ENCODE measurements at places on chromosomes 13 and 19.

DNA sequence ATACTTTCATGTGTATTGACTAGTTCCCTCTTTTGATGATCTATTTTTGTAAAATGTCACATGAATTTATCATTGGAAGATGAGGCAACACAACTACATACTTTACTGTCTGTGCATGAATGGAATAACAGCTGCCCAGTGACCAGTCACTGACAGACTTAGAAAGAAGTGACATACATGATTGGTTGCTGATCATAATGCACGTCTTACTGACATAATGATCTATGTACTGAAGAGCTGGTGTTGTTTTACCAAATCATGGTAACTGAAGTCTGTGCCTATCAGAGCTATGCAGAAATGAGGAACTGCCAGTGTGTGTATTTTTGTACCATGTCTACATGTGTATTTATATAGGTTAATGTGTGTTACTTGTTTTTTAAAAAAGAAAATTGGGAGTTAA, 26.5 kb downstream of the GPR18 start:
- no peak for DNase-seq

- no peak for DNase-seq
Observed at GRCh38 chr19:33295621-33296487, 6.5 kb downstream of the CEBPA start.

DNA sequence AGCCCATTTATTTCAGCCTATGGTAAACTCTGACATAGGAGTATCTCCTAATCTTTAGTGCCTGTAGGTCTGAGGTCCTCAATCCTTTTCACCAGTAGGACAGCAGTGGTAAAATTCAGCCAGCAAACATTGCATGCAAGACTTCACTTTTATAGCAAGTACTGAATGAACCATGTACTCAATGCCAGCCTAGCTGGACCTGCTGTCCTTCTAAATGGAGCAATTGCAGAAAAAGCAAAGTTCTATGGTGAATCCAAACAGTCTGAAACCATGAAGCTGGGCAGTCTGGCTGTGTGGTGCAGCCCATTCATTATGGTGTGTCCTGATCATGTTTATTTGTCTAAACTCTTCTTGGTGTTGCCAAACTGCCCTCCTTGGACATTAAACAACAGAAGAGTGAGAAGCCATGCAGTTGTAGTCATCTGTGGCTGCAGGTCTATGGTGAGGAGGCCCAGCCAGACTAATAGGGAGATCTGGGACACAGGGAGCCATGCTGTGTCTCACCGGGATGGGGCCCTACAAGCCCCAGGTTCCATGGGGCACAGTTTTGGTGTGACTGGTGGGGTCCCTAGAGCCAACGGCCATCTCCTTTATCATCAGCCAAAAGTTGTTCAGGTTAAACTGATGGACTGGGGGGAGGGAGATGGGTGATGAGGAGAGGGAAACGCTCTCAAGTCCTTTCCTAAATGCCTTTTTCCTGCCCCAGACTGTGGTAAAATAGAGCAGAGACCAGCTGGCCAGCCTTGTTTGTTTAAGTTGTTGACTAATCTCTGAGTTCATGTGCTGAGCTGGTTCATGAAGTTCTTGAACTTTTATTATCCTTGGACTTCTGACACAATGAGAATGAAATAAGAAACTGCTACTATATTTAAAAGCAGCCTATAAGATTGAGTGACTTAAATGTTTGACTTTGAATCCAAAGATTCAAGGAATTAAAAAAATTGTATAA, 20.6 kb upstream of the TNFSF11 start:
- no peak for DNase-seq

DNA sequence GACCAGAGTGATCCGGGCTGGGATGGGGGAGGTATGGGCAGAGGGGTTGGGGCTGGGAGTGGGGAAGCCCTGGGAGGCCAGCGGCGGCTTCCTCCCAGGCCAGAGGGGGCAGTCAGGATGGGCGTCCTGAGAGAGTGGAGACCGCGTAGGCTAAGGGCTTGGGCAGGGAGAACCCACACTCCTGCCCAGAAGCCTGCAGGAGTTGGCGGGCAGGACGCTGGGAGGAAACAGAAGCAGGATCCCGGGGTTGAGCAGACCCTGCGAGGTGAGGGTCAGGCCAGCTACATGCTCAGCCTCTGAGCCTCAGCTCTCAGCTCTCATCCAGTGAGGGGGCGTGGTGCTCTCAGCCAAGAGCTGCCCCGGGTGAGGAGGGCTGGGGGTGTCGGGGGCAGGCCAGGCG, 7.8 kb upstream of the SCN1B start:
- DNase-seq: no peak

DNA sequence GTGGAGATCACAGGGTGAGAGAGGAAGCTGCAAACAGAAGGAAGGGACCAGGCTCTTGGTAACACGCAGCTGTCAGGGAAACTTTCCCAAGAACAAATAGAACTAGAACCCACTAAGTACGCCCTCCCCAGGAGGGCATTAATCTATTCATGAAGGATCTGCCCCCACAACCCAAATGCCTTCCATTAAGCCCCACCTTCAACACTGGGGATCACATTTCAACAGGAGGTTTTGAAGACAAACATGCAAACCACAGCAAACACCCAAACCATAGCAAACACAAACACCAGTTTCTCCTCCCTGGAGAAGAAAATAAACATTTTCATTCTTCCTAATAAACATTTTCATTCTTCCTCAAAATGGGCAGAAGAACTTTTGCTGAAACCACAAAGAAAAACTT, 329.6 kb downstream of the EFNB2 start:
- no peak for DNase-seq

- no peak for DNase-seq
Observed at GRCh38 chr19:16202320-16203255, 4.9 kb downstream of the AP1M1 start.

GRCh38 chr13:34357435-34358232, 539.7 kb downstream of the RFC3 start:
- no peak for DNase-seq

GRCh38 chr19:41193430-41194156, 574 bp downstream of the CYP2S1 start:
- DNase-seq: no peak

DNA sequence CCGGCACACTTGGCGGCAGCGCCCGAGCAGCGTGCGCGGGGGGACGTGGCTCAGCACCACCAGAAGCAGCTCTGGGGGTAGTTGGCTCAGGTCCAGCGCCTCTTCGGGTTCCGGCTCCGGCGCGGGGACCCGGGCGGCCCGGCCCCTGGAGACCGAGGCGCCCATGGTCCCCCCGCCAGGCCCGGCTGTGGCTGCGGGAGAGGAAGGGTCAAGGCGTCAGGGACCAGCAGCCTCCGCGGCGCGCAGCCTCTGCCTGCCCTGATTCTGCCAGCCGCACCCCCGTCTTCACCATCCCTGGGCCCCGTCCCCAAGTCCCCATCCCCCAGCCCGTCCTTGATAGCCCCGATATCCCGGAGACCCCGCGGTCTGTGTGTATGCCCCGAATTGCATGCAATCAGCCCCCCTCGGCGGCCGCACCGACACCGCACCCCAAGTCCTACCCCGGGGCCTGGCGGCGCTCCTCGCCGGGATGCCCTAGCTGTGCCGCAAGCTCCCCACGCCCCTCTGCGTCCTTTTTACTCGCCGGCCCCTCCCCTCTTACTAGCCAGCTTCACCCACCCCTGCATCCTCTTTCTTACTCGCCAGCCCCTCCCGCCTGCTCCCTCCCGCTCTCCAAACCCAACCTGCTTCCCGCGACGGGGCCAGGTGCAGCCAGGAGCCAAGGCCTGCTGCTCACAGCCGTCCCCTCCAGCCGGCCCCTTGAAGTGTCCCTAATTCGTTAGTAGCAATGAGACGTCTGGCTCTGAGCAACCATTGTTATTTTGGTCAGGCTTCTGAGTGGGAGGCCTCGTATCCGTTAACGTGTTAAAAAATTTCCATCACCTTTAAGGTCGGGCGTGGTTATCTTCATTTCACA, at the start of gene FBXO27:
Gene FBXO27 (minus strand): TSS at position 487 of the 856 bp plus-strand sequence. CDS start 322 bp downstream, at position 165.
- DNase-seq: peak; percentile 6

- DNase-seq: no peak
Observed at GRCh38 chr13:31945202-31945961, 86.2 kb upstream of the FRY start.

DNA sequence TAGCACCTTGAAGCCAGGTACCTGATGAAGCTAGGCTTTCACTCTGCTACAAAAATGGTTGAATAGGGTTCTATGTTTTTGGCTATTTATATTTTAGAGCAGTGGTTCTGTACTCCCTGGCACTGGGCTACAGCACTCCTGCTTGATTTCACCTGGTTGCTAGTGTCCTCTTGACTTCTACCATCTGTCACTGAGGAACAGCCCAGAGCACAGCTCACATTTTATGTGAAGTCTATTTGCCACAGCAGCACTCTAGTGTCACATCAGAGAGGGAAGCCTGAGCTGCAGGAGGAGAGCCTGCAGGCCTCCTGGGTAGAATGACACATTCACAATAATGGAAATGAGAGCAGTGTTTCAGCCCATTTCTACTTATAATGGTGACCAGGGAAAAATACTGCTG, 184.2 kb downstream of the ZNF486 start:
- DNase-seq: no peak

GRCh38 chr13:42607546-42607945, 33.6 kb downstream of the TNFSF11 start:
- DNase-seq: no peak

GRCh38 chr19:51594774-51595109, 23.7 kb downstream of the ZNF175 start:
- DNase-seq: no peak

DNA sequence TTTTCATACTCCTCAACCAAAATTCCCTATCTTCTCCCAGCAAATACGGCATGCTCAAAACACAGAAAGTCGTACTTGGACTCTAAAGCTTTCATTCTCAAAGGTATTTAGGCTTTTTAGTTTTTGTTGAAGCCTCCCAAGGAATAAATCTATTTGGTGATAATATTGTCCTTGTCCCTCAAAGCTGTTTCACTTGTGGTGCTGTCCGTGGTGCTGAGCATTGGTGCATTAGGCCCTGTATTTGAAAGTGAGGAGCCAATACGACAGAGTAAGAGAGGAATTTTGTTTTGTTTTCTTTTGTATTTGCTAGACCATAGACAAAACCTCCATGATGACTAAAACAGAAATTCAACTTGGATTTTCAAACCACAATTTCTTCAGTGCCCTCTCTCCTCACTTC, 3.2 kb upstream of the LGALS13 start:
- no peak for DNase-seq

DNA sequence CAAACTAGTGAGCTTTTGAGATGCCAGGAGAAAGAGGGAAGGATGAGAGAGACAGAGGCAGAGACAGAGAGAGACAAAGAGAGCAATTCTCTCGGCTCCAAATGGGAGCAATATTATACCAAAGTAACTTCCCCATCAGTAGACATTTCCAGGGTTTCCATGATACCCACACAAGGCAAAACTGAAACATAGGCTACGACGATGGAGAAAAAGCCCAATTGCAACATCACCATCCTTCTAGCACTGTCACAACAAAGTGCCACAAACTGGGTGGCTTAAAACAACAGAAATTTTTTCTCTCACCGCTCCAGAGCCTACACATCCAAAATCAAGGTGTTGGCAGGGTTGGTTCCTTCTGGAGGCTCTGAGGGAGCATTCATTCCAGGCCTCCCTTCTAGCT, 81.4 kb downstream of the KCTD12 start:
- DNase-seq: no peak

GRCh38 chr13:111303559-111303958, 16.9 kb upstream of the TEX29 start:
- DNase-seq: no peak

GRCh38 chr13:99182439-99182838, 18.2 kb upstream of the UBAC2 start:
- DNase-seq: no peak

DNA sequence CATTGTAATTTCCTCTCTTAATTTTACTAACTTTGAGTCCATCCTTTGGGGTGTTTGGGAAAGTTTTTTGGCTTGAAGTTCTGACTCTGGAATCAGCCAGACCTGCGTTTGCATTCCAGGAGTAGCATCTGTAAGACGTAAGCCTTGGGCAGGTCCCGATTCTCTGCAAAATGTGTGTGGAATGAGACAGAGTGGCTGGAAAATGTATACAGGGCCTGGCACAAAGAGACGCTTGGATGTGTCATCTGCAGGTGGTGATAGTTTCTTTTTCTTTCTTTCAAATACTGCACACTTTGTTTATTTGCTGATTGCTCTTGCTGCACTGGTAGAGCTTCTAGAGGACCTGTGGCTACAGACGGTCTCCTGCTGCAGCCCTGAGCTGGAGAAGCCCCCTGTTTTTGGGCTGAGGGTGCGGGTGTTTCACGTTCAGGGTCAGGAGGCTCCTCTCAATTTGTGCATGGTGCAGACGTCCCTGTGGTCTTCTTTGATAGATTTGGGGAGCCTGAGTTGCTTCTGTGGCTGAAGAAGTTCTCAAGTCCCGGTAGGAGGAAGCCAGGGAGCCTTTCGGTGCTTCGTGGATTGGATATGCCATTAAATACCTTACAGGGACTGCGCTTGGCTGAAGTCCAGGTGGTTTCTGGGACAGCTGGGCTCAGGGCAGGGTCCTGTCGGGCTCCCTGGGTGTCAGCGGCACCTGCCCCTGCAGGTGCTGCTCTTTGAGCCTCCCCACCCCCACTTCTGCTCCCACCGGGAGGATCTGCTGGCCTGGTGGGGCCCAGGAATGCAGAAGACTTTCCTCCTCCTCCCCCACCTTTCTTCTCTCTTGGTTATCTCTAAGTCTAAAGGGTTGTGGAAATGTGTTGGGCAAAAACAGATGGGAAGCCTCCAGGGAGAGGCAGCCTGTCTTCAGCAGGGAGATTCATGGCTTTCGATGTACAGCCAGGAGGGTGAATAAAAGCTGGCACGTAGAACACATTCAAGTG, 44.0 kb upstream of the GAS6 start:
- DNase-seq: no peak

DNA sequence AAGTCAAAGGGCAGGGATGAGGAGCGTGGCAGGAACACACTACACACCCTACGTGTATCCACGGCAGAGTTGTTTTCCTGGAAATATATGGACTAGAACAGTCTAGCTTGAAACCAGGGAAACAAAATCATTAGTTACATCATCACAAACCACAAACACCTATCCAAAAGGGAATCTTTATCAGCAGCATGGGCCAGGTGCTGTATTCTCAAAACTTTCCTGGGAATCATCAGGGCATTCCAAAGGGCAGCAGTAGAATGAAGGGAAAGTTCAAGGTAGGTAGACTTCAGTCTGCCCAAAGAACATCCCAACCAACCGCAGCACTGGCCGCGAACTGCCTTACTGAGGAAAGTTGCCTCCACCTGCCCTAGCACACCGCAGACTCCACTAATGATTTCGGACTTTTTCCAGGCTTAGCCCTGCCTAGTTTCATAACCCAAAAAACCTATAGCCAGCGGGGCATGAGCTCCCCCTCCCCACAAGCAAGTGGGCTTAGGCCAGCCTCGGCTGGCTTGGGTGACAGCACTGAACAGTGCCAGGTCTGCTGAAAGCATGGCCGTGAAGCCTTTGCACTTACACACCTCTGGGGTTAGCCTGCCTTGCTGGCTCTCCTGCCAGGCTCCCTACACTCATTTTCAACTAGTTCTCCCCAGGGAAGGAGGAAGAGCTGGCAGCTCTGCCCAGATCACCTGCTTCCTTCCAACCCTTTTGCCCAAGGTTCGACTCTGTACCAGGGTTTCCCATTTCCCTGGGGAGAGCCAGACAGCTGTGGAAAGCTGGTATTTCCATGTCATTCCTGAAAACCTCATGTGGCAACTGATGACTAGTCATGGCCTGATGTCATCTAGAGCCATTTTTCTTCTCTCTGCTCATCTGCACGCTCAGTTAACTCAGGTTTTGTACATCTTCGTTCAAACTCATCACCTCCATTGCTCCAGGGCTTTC, 77.3 kb upstream of the UBAC2 start:
- no peak for DNase-seq

- DNase-seq: no peak
Observed at GRCh38 chr13:91292630-91293221, 54.8 kb upstream of the MIR17HG start.
